ENCODE measurements at places on chromosomes 2 and 18. TPM values are rescaled to one million over a fixed set of nuclear protein-coding genes. Genes with fewer than 3 reads are reported as not detected.

DNA sequence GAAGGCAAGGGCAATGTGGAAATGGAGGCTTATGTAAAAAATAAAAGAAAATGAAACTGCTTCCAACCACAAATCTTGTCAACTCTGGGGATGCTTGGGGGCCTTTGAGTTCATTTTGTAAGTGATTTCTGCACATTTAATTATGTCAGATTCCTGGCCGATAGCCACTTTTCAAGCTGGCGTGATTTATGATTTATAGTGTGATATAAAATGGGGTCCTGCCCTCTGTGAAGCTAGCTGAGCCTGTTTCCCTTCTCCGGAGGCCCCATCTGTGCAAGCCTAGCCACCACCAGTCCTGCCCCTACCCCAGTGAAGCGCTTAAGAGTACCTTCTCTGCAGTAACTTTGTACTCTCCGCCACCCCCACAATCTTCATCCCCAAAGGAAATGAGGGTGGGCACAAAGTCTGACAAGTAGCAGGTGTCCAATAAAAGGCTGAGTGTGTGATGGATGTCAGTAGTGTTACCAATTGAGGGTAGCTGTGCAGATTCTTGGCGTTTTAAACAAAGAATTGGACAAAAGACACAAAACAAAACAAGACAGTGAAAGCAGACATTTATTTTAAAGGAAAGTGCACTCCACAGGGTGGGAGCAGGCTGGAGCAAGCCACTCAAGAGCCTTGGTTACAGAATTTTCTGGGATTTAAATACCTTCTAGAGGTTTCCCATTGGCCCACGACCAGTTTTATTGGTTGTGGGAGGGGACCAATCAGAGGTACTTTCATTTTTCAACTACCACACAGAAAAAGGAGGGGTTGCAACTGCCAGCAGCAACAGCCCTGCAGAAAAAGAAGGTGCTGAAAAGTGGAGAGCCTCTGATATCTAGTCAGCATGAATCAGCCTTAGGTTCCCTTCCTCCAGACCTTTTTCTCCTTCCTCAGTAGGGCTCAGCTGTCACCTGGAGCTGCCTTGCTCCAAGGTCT lies 39.0 kb upstream of the SIX3 start:
- DNase-seq: no peak

GRCh38 chr2:168003876-168004275 lies 243.5 kb downstream of the STK39 start:
- DNase-seq: no peak

GRCh38 chr2:126534478-126534877 lies 121.5 kb upstream of the GYPC start:
- DNase-seq: no peak

- no peak for DNase-seq
Measured at GRCh38 chr2:225867071-225867470, 467.6 kb downstream of the NYAP2 start.

DNA sequence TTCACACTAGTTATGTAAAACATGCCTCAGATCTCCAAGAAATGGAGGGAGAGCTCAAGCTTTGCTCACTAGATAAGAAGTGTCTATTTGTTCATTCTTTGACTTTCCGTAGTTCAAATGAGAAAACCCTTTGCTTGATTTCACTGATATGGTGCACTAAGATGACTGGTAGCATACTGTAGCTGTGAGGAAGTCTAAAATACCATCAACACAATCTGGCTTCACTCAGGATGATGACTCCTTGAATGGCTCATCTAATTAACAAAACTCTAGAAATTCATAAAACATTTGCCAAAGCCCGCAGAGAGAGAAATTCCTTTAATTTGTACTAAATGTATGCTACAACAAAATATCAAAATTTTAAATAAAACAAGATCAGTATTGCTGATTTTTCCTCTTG lies 152.8 kb upstream of the STK17B start:
- DNase-seq: no peak

Gene RPRM
- total RNA-seq: not detected

Gene HNRNPLL
- total RNA-seq: 27.0 TPM

Gene RND3
- total RNA-seq: 25.1 TPM

Gene CFAP53
- total RNA-seq: not detected

All from left ventricle myocardium superior (tissue), 1 donor.